ENCODE measurements at places on chromosomes 12 and 14.

- no peak for DNase-seq
These were observed 1116.0 kb upstream of the TMEM132C start for GRCh38 chr12:127150956-127151355.

GRCh38 chr14:102629808-102630350, 37.4 kb downstream of the RCOR1 start:
- DNase-seq, result no peak

DNA sequence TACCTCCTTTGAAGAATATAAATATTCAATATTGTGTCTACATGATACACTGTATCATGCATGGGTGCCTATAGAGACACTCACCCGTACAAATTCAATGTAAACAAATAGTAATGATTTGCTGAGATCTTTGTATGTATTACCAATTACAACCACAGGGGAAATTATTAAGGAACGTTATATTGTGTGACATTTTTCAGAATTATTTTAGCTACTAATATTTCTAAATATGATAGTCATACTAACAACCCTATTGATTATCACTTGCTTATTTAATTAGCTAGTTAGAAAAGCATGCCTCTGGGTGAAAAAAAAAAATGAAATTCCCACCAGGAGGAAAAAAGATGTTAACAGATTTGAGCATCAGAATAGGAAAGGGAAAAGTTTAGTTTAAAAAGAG, 2.1 kb downstream of the SOX5 start:
- DNase-seq, result no peak

GRCh38 chr14:94115631-94116030, 5.1 kb downstream of the IFI27 start:
- no peak for DNase-seq

DNA sequence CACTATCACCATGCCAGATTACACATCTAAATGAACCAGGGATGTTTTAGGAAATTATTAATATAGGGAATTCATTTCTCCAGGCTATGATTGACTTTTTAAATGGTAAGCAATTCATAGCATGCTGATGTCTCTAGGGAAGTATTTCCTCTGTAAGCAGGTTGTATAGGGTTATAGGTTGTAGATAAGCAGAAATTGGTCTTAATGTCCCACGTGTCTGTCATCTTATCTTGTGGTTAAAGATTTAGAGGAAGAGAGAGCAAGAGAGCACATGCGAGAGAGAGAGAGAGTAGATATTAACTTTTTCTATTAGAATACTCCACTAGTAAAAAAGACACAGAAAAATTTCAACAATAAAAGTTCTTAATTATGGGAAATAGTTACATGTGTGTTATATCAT, 32.6 kb downstream of the TRHDE start:
- no peak for DNase-seq

GRCh38 chr14:105138551-105139111, 29.9 kb downstream of the JAG2 start:
- no peak for DNase-seq

DNA sequence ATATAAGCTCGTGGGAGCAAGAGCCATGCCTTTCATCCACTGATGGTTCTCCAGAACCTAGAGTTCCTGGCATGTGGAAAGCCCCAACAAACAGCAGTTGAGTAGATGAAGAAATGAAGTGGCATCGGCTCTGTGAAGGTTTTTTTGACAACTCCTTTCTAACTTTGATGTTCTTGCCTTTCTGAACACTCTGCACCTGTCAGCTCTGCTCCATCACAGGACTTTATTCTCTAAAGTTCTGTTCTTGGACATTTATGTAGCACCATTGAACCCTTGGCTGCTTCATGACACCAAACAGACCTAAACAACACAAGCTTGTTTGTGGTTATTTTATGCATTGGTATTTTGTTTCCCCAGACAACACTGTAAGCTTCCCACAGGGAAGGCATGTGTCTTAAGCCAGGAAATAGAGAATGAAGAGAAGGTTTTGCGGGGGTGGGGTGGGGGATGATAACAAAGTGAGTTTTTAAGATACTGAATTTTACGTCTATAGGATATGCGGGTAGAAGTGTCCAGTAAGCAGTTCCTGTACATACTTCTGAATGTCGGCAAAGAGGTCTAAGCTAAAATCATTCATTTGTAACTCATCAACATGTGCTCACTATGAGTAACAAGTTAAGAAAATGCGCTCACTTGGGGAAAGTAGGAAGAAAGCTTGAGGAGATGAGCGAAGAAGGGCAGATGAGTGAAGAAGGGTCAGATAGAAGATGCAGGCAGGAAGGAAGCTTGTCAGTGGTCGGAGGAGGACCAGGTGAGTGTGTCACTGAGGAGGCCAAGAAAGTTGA, 146.0 kb upstream of the PLEKHG7 start:
- DNase-seq, result no peak

DNA sequence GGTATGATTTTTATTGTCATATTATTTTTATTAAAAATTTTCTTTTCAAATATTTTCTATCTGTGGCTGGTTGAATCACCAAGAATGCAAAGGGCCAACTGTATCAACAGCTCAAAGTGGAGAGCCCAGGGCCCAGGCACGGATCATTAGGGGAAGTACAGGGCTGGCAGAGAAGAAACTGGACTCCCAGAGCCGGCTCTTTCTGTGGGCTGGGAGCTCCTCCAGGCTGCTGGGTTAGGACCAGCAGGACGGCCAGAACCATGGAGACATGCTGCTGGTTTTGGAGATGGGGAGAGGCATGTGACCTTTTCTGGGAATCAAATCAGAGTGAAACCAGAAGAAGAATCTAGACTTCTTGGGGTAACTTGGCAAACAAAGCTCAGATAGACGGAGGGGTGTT, 220.5 kb downstream of the CACNA1C start:
- no peak for DNase-seq

- no peak for DNase-seq
These were observed 50.0 kb downstream of the GPHB5 start for GRCh38 chr14:63268771-63269170.

- DNase-seq, result no peak
These were observed 232.1 kb upstream of the SEL1L start for GRCh38 chr14:81765651-81766275.

GRCh38 chr14:95137804-95138167, 19.5 kb downstream of the DICER1 start:
- no peak for DNase-seq

- DNase-seq, result no peak
These were observed 12.7 kb downstream of the OSBPL8 start for GRCh38 chr12:76546889-76547288.

- peak; percentile 28 for DNase-seq
These were observed 399.0 kb downstream of the NAV3 start for GRCh38 chr12:78229591-78230101.

GRCh38 chr14:68137704-68138619, 318.4 kb downstream of the RAD51B start:
- peak; percentile 11 for DNase-seq

DNA sequence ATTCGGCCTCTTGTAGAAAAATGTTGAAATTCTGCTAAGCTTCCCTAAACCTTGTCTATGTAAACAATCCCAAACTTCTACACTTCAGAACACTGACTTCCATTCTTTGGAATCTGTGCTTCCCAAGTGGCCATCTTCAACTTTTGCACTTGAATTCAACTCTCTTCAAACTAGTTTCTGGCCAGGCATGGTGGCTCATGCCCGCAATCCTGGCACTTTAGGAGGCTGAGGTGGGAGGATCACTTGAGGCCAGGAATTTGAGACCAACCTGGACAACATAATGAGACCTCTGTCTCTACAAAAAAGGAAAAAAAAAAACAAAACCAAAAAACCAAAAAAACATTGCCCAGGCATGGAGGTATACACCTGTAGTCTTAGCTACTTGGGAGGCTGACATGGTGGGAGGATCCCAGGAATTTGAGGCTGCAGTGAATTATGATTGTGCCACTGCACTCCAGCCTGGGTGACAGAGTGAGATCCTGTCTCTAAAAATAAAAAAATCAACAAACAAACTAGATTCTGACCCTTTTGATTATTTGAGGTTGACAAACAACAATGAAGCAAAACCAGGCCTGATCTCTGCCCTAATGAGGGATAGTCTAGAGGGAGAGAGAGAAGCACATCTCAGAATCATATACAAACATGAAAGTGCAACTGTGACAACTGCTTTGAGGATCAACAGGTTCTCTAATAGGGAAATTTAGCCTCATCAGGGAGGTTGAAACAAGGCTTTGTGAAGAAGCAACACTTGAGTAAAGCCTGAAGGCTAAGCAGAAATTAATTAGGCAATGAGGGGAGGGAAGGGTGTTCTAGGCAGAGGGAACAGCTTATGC, 11.6 kb upstream of the C12orf75 start:
- no peak for DNase-seq

- no peak for DNase-seq
These were observed 90.2 kb upstream of the RESF1 start for GRCh38 chr12:31868965-31869364.

- DNase-seq, result no peak
These were observed 12.5 kb downstream of the EGLN3 start for GRCh38 chr14:33938131-33938949.

- DNase-seq, result peak; percentile 49
These were observed 2.9 kb downstream of the MMP17 start for GRCh38 chr12:131830914-131831571.

DNA sequence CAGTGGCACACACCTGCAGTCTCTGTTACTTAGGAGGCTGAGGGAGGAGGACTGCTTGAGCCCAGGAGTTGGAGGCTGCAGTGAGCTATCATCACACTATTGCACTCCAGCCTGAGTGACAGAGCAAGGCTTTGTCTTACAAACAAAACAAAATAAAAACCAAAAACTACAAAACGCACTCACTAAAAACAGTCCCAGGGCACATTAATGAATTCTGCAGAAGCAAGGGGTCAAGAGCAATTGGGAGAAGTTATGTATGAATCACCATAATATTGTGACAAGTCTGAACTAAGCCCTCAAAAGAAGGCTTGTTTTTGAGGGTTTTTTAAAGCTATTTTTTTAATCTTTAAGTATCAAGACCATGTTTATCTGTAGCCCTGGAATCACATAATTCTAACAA, 201.1 kb downstream of the MED13L start:
- DNase-seq, result no peak

DNA sequence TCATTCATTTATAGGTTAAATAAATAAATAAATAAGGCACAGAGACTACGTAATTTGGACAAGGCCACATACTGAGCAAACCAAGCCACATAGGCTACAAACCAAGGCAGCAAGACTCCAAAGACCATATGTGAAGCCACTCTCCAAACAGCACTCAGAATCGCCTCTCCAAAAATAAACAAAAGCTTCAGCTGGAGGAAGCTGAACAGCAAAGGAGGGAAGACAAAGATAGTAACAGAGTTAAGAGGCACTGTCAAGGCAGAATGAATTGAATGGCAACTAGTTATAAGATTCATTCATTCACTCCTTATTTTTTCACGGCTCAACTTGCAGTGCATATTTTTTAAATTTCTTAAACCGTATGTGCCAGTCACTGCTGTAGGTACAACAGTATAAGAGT, 200.5 kb upstream of the GRIP1 start:
- no peak for DNase-seq

DNA sequence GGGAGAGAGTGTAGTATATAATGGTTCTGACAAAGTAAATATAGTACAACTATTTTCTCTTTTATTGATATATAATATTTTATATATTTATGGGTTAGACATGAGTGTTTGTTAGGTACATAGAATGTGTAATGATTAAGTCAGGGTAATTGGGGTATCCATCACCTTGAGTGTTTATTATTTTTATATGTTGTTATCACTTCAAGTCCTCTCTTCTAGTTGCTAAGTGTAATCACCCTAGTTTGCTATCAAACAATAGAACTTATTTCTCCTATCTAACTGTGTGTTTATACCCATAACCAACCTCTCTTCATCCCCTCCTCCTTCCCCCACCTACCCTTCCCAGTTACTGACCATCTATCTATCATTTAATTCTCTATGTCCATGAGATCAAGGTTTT, 64.2 kb downstream of the BRMS1L start:
- no peak for DNase-seq

DNA sequence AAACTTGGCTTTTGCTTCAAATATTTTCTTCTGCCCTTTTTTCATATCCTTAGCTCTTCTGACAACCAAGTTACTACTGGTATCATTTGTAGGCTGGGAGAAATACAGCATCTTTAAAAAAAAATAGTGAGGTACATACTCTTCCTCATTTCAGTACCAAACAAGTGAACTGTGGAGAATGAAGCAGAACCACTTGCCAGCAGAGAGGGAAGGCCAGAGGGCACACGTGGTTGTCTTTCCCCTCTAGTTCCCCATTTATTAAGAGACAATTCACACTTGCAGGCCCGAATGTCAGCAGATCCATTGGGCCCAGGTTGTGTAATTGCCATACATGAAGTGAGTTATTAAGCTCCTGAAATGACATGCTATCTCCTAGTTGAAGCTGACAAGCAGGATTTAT, 3.2 kb downstream of the SUSD6 start:
- DNase-seq, result no peak

GRCh38 chr12:49019120-49019430, 499 bp upstream of the PRKAG1 start:
- DNase-seq, result no peak

- DNase-seq, result no peak
These were observed 65.4 kb downstream of the LLPH start for GRCh38 chr12:66065150-66065549.

GRCh38 chr12:2745655-2746054, 49.1 kb upstream of the FKBP4 start:
- no peak for DNase-seq

Data from stimulated activated CD4-positive, alpha-beta T cell treated with anti-CD3 and anti-CD28 coated beads, Interleukin-15, amount 100 ng/mL, for 24 hours (primary cell).